ENCODE measurements at places on chromosomes 11 and 22. TPM values are rescaled to one million over a fixed set of nuclear protein-coding genes. Genes with fewer than 3 reads are reported as not detected.

GRCh38 chr11:29093416-29094120 is 923.3 kb downstream of the KCNA4 start:
- DNase-seq, result no peak

GRCh38 chr11:66643745-66644437 is 5.4 kb downstream of the RBM4 start:
- no peak for DNase-seq

- DNase-seq, result no peak
Measured at GRCh38 chr11:20536784-20537183, 62.6 kb upstream of the SLC6A5 start.

GRCh38 chr11:134942681-134943080 is 530.6 kb upstream of the B3GAT1 start:
- no peak for DNase-seq

DNA sequence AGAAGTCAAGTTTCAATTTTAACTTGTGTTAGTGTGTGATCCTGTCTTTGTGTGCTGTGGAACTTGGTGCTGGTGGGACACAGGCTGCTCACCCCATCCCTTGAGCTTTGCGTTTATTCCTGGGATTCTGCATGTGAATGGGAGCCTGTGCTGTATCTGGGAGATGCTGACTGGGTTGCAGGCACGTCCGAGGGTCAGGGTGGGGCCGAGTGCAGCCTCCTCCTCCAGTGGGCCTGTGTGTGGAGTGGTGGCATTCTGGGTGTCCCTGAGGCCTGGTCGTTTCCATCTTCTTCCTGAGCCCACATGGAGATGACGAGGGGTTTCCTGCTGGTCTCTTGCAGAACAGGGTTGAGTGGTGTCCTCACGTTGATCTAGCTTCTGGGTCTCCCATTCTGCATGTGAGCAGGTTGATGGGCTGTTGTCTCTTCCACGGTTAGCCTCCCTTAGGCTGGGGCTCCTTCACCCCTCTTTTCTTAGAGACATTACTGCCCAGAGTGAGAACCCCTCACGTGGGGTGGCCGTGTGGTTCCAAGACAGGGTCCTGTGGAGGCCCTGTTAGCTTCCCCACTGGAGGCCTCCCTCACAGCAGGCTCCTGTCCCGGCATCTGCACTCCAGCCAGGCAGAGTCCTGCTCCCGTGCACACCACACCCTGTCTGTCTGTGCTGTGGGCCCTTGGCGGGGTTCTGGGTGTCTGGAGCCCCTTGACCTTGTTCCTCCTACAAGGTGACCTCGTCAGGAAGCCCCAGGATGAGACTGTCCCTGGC is 4.9 kb downstream of the PTDSS2 start:
- no peak for DNase-seq

DNA sequence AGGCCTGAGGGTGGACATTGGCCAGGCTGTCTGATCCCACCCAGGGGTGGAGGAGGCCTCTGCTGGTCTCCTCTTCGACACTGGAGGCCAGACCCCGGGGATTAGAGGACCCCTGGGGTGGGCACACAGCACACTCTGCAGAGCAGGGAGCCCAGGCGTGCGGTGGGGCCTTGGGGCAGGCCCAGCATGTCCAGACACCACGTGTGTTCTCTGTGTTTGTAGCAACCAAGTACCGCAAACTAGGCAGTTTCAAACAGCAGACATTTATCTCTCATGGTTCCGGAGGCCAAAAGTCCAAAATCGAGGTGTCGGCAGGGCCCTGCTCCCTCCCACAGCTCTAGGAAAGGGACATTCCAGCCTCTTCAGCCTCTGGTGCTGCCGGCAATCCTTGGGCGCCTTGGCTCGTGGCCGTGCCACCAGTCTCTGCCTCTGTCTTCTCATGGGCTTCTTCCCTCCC is 1.5 kb downstream of the PANX2 start:
- no peak for DNase-seq

The OR56A4 gene
- polyA plus RNA-seq, result not detected

The JOSD1 gene
- 144 TPM for polyA plus RNA-seq

The KCTD14 gene
- 0.18 TPM for polyA plus RNA-seq

The HEPHL1 gene
- not detected for polyA plus RNA-seq

The MRGPRF gene
- not detected for polyA plus RNA-seq

The SFI1 gene
- 80.2 TPM for polyA plus RNA-seq

The MMP1 gene
- not detected for polyA plus RNA-seq
